Type B pancreatic cell (in vitro differentiated cells): ENCODE measurements at places on chromosomes 3 and 15. TPM values are rescaled to one million over a fixed set of nuclear protein-coding genes. Genes with fewer than 3 reads are reported as not detected.

The FES gene
- 3.1 TPM in 2 replicates for total RNA-seq

The CLSTN2 gene
- total RNA-seq, result 12.9 and 15.5 TPM in 2 replicates

The TRIM71 gene
- total RNA-seq, result 11.2 and 26.5 TPM in 2 replicates

The PPARG gene
- 21.5 and 28.8 TPM in 2 replicates for total RNA-seq

The SPINT1 gene
- total RNA-seq, result 156 and 401 TPM in 2 replicates

The CORO2B gene
- total RNA-seq, result 1.6 and 3.9 TPM in 2 replicates

The KAT2B gene
- total RNA-seq, result 13.2 and 15.4 TPM in 2 replicates

The TRIM42 gene
- total RNA-seq, result not detected in 2 replicates

The KCNMB3 gene
- 2.0 and 2.4 TPM in 2 replicates for total RNA-seq

The EAF1 gene
- total RNA-seq, result 23.1 and 23.5 TPM in 2 replicates

The GP5 gene
- total RNA-seq, result 0.10 TPM in 1 of 2 replicates, not detected in the other

The FBXL22 gene
- total RNA-seq, result 0.45 and 1.1 TPM in 2 replicates

The FETUB gene
- not detected in 2 replicates for total RNA-seq

The AADAC gene
- 1.3 and 1.4 TPM in 2 replicates for total RNA-seq

- no peak overlapping the region for H3K4me3 ChIP-seq
- no peaks in the 10 kb centered on the region for H3K36me3 ChIP-seq
- peaks cover 7% of the 10 kb centered on the region for H3K27me3 ChIP-seq
- no peak overlapping the region for H3K27ac ChIP-seq
These were observed 52.4 kb upstream of the CACNA2D3 start for GRCh38 chr3:54069961-54070360.

GRCh38 chr3:121735047-121735696 lies 14.4 kb downstream of the GOLGB1 start:
- H3K4me1 ChIP-seq, result peaks cover 21% of the 10 kb centered on the region
- peaks cover 13% of the 10 kb centered on the region for H3K36me3 ChIP-seq
- peak overlapping the region; percentile 38 for H3K27ac ChIP-seq
- no peaks in the 10 kb centered on the region for H3K27me3 ChIP-seq
- DNase-seq, result no peak

- H3K27me3 ChIP-seq, result no peaks in the 10 kb centered on the region
- no peak for DNase-seq
- H3K4me1 ChIP-seq, result peaks cover 4% of the 10 kb centered on the region
- no peak overlapping the region for H3K4me3 ChIP-seq
These were observed 117.8 kb downstream of the WNT5A start for GRCh38 chr3:55369141-55369847.

DNA sequence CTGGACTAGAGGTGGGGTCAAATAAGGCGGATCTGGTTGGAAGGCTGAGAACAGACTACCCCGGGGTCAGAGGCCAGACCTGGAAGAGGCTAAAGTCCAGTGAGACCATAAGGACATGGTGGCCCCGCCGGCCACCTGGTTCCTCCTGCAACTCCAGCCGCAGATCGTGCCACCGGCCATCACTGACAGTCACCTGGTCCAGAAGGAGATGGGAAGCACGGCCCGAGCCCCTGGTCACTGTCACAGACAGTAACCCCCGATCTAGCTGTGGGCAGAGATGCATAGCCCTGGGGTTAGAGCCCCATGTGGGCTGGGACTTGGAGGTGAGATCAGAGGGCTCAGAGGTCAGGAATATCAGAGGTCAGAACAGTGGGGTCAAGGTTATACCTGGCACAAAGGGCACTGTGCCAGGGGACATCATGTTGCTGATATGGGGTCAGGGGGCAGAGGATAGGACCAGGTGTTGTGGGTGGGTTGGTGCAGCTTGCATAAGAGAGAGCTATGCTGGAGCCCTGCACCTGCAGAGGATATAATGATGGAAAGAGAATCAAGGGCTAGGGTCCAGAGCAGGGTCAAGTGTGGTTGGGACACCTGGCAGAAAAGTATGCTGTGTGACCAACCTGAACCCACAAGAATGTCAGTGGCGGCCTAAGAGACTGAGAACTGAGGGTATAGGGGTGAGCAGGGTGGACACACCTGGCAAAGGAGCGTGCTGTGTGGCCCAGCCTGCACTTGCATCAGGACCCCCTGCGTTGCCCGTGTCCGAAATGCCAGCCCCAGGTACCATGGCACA lies 9.6 kb downstream of the CELSR3 start:
- no peaks in the 10 kb centered on the region for H3K36me3 ChIP-seq
- no peaks in the 10 kb centered on the region for H3K27me3 ChIP-seq
- no peak for DNase-seq
- H3K4me3 ChIP-seq, result no peak overlapping the region
- no peak overlapping the region for H3K27ac ChIP-seq
- no peaks in the 10 kb centered on the region for H3K4me1 ChIP-seq

GRCh38 chr3:148911173-148911572 lies 46.1 kb downstream of the CPA3 start:
- no peak overlapping the region for H3K27ac ChIP-seq
- H3K4me3 ChIP-seq, result no peak overlapping the region
- H3K36me3 ChIP-seq, result no peaks in the 10 kb centered on the region
- DNase-seq, result no peak
- H3K27me3 ChIP-seq, result peaks cover 3% of the 10 kb centered on the region

- H3K4me1 ChIP-seq, result no peaks in the 10 kb centered on the region
- H3K4me3 ChIP-seq, result no peak overlapping the region
- DNase-seq, result no peak
- H3K36me3 ChIP-seq, result no peaks in the 10 kb centered on the region
These were observed 23.1 kb upstream of the CMC1 start for GRCh38 chr3:28218071-28218916.

GRCh38 chr3:24264748-24265158 lies 229.9 kb downstream of the THRB start:
- H3K36me3 ChIP-seq, result peaks cover 4% of the 10 kb centered on the region
- H3K27me3 ChIP-seq, result no peaks in the 10 kb centered on the region
- peak overlapping the region; percentile 12 for H3K27ac ChIP-seq
- no peak for DNase-seq
- no peaks in the 10 kb centered on the region for H3K4me1 ChIP-seq

GRCh38 chr3:140128217-140128616 lies 193.2 kb downstream of the CLSTN2 start:
- H3K27ac ChIP-seq, result no peak overlapping the region
- peaks cover 3% of the 10 kb centered on the region for H3K27me3 ChIP-seq
- no peak overlapping the region for H3K4me3 ChIP-seq
- no peaks in the 10 kb centered on the region for H3K36me3 ChIP-seq
- H3K4me1 ChIP-seq, result peaks cover 8% of the 10 kb centered on the region

- H3K36me3 ChIP-seq, result no peaks in the 10 kb centered on the region
- H3K27me3 ChIP-seq, result no peaks in the 10 kb centered on the region
- H3K4me1 ChIP-seq, result peaks cover 17% of the 10 kb centered on the region
These were observed 3.9 kb downstream of the RRP9 start for GRCh38 chr3:51937611-51938450.

DNA sequence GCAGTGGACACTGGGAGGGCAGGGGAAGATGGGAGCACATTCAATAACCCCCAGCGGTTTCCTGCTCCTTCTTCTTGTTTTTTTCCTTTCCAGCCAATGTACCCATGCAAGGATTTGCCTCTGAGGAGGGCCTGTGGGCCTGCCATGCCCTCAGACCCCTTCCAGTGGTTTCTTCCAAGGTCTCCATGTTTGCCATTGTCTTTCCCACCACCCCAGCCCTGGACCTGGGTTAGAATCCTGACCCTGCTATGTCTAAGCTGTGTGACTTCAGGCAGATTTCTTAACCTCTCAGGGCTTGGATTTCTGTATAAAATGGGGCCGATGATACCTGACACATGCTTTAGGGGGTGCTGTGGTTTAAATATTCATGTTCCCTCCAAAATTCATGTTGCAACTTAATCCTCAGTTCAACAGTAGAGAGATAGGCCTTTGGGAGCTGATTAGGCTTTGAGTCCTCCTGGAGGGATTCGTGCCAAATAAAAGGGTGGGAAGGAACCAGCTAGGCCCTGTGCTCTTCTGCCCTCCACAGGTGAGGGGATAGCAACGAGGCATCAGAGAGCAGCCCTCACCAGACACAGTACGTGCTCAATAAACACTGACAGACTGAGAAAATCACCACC lies 46.3 kb upstream of the FLNB start:
- no peaks in the 10 kb centered on the region for H3K27me3 ChIP-seq
- H3K4me1 ChIP-seq, result peaks cover 14% of the 10 kb centered on the region
- no peaks in the 10 kb centered on the region for H3K36me3 ChIP-seq

- no peaks in the 10 kb centered on the region for H3K36me3 ChIP-seq
- DNase-seq, result no peak
- no peak overlapping the region for H3K27ac ChIP-seq
- no peaks in the 10 kb centered on the region for H3K27me3 ChIP-seq
These were observed 157.2 kb downstream of the PTPRG start for GRCh38 chr3:61718565-61718964.

DNA sequence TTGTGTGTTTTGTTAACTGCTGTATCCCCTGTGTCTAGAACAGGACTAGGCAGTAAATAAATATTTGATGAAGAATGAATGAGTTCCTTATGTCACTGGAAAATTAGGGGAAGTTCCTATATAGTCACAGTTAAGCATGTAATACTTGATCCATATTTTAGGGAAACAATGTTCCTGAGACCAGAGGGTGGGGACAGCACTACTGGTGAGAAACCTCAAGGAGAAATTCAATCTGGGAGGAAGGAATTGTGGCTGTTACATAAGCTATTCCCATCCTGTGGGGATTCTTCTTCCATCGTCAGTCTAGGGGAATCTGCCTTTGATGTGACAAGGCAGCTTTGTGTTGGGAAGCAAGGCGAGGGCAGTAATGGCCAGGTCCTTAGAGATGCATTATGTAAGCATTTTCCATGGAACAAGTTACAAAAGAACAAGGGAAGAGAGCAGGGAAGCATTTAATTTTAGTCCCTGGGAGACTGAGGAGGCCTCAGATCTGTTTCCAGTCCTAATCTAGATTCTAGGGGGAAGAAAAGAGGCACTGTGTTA lies 219.3 kb upstream of the TTC14 start:
- H3K27ac ChIP-seq, result no peak overlapping the region
- DNase-seq, result no peak
- H3K4me3 ChIP-seq, result no peak overlapping the region

DNA sequence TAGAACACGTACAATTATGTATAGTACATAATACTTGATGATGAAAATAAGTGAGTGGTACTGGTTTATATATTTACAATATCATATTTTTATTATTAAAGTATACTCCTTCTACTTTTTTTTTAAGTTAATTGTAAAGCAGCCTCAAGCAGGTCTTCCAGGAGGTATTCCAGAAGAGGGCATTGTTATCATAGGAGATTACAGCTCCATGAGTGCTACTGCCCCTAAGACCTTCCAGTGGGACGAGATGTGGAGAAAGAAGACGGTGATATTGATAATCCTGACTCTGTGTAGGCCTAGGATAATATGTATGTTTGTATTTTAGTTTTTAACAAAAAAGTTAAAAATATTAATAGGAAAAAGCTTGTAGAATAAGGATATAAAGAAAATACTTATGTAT lies 40.3 kb upstream of the SCN5A start:
- no peaks in the 10 kb centered on the region for H3K36me3 ChIP-seq
- no peak for DNase-seq
- no peak overlapping the region for H3K4me3 ChIP-seq
- H3K27me3 ChIP-seq, result peaks cover 12% of the 10 kb centered on the region
- no peak overlapping the region for H3K27ac ChIP-seq

DNA sequence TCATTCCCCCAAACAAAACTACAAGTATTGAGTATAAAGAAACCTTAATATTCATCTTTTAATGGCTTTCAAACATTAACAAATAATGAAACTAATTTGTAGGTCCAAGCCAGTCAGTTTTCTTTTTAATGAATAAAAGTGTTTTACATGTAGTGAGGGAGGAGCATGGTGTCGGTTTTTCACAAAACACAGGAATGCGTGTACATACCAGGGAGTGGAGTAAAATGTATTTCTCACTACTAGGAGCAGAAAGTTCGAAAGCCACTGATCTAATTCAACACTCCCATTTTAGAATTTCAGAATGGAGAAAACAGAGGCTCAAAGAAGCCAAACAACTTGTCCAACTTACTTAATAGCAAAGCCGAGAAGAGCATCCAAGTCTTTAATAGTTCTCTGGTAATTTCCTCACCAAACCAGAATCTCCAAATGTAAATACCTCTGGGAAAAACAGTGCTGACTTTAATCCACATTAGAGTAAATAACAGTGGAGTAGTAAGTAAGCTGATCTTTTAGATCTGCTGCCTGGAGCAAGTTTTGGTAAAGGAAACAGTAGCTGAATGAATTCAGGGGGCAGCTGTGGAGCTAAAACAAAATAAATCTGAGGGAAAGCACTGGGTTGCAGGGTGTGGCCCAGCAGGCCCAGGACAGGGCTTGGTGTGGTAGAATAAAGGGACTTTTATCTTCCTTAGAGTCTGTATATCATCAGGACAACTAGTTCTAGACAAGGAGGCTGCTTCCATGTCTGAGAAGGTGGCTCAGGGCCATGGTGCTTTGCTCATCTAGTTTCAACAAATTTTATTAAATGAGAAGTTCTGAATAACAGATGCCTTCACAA lies 7.9 kb downstream of the ANP32A start:
- peak; percentile 34 for DNase-seq
- peak overlapping the region; percentile 67 for H3K4me3 ChIP-seq
- peak overlapping the region; percentile 88 for H3K27ac ChIP-seq
- H3K36me3 ChIP-seq, result peaks cover 19% of the 10 kb centered on the region
- no peaks in the 10 kb centered on the region for H3K27me3 ChIP-seq

DNA sequence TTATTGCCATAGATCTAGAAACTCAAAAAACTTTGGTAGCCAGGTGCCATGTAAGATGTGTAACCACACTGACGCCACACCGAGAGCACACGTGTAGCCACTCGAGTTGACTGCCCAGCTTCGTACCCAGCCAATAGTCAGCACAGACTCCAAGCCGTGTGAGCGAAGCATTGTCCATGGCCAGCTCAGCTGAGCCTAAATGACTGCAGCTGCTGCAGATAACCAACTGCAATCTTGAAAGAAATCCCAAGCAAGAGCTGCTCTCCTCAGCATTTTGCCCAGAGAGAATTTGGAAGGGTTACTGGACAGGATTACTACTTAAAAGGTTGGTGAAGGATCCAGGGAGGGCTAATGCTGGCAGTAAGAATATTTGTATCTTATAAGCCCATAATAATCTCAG lies 193.0 kb upstream of the THRB start:
- H3K4me3 ChIP-seq, result no peak overlapping the region
- DNase-seq, result no peak
- H3K36me3 ChIP-seq, result no peaks in the 10 kb centered on the region
- H3K27ac ChIP-seq, result no peak overlapping the region
- no peaks in the 10 kb centered on the region for H3K27me3 ChIP-seq

- H3K27ac ChIP-seq, result peak overlapping the region; percentile 44
- H3K27me3 ChIP-seq, result no peaks in the 10 kb centered on the region
- no peaks in the 10 kb centered on the region for H3K36me3 ChIP-seq
- H3K4me1 ChIP-seq, result peaks cover 7% of the 10 kb centered on the region
- DNase-seq, result no peak
These were observed 167.4 kb downstream of the GAP43 start for GRCh38 chr3:115790759-115791158.

GRCh38 chr15:58684751-58685150 lies 64.8 kb downstream of the ADAM10 start:
- H3K36me3 ChIP-seq, result peaks cover 19% of the 10 kb centered on the region
- H3K4me1 ChIP-seq, result peaks cover 12% of the 10 kb centered on the region
- DNase-seq, result no peak
- no peak overlapping the region for H3K4me3 ChIP-seq
- no peaks in the 10 kb centered on the region for H3K27me3 ChIP-seq

GRCh38 chr3:38226273-38226672 lies 39.3 kb upstream of the SLC22A13 start:
- H3K27me3 ChIP-seq, result no peaks in the 10 kb centered on the region
- H3K4me1 ChIP-seq, result no peaks in the 10 kb centered on the region
- no peak overlapping the region for H3K27ac ChIP-seq
- no peak overlapping the region for H3K4me3 ChIP-seq

GRCh38 chr3:45528429-45528828 lies 66.1 kb upstream of the LIMD1 start:
- no peak for DNase-seq
- no peaks in the 10 kb centered on the region for H3K4me1 ChIP-seq
- peaks cover 14% of the 10 kb centered on the region for H3K36me3 ChIP-seq
- no peaks in the 10 kb centered on the region for H3K27me3 ChIP-seq
- no peak overlapping the region for H3K4me3 ChIP-seq
